Hepatocyte (in vitro differentiated cells): ENCODE measurements at places on chromosomes 1 and 21.

GRCh38 chr1:10674700-10675609 lies 121.5 kb downstream of the CASZ1 start:
- H3K36me3 ChIP-seq, result no peaks in the 10 kb centered on the region
- H3K27me3 ChIP-seq, result no peaks in the 10 kb centered on the region
- peak overlapping the region; percentile 48 for H3K27ac ChIP-seq
- peaks cover 70% of the 10 kb centered on the region for H3K4me1 ChIP-seq

DNA sequence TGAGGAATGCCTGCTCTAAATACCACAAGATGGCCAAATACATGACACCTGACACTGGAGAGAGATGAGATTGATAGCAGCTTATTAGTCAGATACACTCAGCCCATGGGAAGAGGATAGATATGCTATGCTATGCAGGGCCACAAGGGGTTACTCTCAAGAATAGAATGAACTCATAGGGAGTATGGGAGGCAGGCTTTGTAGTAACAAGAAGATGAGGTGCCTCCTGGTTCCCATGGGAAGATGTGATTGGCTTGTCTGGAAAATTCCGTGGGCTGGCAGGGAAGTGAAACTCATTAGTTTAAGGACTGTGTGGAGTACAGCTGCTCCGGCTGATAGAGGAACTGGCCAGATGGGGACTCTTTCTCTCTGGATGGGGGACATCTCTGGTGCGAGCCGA lies 16.5 kb downstream of the CCDC30 start:
- DNase-seq, result no peak
- no peak overlapping the region for H3K4me3 ChIP-seq
- no peaks in the 10 kb centered on the region for H3K4me1 ChIP-seq

DNA sequence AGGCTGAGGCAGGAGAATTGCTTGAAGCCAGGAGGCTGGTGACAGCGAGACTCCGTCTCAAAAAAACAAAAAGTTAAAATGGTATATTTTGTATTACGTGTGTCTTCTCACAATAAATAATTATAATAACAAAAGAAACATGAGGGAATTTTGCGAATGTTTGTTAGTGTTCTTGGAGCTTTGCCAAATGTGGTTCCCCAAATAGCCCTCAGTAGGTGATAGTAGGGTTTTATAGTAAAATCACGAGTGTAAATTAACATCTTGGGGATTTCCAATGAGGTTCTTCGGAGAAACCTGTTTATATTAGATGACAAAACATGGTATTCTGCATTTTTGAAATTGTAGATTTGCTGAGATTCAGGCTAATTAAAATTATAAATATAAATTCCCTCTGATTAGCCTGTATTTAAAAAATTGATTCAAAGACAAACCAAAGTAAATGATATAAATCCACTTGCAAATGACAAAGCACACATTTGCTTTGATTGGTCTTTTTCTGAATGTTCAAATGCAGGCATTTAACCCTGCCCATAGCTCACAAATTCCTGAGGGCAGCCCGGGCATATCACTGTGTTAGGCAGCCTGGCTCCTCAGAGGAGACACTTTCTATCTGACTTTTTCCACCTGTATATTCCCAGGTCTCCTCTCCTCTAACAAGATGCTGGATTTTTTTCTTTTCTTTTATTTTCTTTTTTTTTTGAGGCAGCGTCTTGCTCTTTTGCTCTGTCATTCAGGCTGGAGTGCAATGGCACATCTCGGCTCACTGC lies 50.3 kb upstream of the TSNAX start:
- H3K36me3 ChIP-seq, result no peaks in the 10 kb centered on the region
- no peak overlapping the region for H3K4me3 ChIP-seq
- H3K4me1 ChIP-seq, result no peaks in the 10 kb centered on the region
- no peak overlapping the region for H3K27ac ChIP-seq

DNA sequence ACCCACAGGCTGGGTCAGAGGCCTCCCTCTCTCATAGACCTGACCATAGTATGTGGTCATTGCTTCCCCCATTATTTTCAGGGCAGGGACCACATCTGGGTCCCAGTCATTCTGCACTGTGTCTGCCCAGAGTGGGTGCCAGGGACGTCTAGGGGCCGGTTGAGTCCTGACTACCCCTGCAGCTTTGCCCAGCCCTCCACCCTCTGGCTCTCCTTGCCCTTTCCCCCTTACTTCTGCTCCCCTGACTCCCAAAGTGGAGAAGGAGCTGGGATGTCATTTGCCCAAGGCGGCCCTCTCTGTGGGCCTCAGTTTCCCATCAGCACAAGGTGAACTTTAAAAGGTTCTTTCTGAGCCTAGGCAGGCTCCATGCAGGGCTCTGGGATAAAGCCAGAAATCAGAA lies 4.3 kb upstream of the TTC22 start:
- no peak overlapping the region for H3K4me3 ChIP-seq
- no peak overlapping the region for H3K27ac ChIP-seq
- H3K36me3 ChIP-seq, result no peaks in the 10 kb centered on the region
- no peaks in the 10 kb centered on the region for H3K4me1 ChIP-seq
- no peak for DNase-seq

- no peak for DNase-seq
- H3K27ac ChIP-seq, result no peak overlapping the region
- no peaks in the 10 kb centered on the region for H3K27me3 ChIP-seq
Observed at GRCh38 chr1:109252167-109252892, 3.0 kb downstream of the CELSR2 start.

DNA sequence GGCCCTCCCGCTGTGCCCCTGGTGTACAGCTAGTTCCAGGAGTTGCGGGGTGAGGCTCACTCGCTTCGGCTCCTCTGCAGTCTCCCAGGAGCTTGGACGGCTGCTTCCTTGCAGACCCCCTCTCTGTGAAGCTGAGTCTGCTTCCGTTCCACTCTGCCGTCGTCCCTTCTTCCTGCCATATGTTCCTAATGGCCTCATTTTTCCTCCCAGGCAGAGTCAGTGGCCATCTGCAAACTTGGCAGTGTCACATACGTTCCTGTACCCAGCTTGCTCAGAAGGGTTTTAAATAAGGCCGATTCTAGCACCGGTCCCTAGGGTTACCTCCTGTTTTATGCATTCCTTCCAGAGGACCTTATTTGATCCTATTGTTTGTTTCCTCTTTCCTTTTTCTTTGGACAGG lies 21.3 kb downstream of the ACTL8 start:
- DNase-seq, result no peak
- H3K4me1 ChIP-seq, result no peaks in the 10 kb centered on the region
- H3K27ac ChIP-seq, result no peak overlapping the region
- no peaks in the 10 kb centered on the region for H3K36me3 ChIP-seq
- peaks cover 4% of the 10 kb centered on the region for H3K27me3 ChIP-seq

DNA sequence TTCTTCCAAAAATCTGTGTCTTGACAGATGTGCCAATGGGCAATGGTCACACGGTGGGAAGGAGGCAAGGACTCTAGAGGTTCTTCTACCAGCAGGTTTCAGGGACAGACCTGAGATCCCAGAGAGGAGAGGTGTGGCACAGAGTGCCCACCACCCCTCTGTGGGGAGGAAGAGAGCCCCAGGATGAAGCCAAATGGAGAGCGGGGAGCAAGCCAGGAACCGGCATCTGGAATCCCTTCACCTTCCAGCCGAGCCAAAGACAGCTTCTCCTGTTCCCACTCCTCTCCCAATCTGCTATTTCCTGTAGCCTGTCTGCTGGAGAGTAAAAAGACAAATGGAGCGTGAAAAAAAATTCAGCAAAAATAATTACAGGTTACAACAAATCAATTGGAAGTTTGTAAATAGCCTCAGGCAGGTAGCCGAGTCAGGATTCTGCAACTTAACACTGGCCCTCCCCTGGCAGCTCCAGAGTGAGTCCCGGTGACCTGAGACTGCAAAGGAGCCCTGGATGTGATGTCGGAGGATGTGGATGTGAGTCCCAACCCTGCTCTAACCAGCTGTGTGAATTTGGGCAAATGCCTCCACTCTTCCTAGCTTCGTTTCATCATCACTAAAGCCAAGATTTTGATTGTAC lies 45.4 kb upstream of the LRRN2 start:
- H3K4me3 ChIP-seq, result no peak overlapping the region
- no peaks in the 10 kb centered on the region for H3K36me3 ChIP-seq

DNA sequence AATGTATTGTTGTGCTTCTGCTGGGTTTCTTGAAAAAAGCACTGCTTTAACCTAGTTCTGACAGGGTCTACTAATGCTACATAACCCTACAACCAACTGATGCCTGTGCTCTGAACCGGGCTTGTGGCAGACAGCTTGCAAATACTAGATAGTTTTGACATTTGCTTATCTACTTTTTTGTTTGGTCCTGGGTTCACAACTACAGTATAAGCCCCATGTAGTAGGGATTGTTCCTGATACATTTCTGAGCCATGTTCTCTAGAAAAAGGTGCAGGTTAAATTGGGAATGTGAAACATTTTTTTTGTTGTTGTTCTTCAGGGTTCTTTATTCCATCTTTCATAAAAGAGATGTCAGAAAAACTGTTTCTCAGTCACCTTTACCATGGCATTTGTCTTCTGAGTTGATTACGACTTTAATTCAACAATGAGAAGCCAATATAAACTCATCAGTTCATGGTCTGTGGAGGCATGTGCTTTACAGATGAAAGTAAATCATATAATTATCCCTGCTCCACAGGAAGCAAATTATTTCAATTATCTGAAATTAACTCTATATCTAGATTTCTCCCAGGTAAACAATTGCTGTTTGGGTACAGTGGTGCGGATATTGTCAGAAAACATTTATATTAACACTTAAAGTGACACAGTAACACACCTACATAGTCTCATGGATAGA lies 22.0 kb downstream of the OLFM3 start:
- H3K36me3 ChIP-seq, result no peaks in the 10 kb centered on the region
- no peak overlapping the region for H3K4me3 ChIP-seq
- no peaks in the 10 kb centered on the region for H3K27me3 ChIP-seq
- H3K27ac ChIP-seq, result no peak overlapping the region
- no peak for DNase-seq
- no peaks in the 10 kb centered on the region for H3K4me1 ChIP-seq

DNA sequence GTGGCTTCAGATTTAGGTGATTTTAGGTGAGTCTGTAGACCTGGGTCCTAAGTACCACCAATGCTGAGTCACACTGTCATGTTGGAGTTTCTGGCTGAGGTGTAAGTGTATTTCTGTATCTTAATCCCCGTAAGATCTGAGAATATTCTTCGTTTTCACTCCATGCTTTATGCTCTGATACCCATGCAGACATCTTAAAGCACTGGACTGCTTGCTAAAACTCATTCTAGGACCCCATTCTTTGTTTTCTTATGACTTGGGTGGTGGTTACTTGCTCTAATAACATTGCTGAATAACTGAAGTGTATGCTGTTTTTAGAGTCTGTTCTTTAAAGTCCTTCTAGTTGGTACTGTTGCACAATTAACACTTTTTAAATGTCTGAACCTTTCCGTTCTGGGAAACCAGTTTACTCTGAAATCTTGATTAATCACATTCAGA lies 36.6 kb downstream of the CDC42 start:
- no peaks in the 10 kb centered on the region for H3K27me3 ChIP-seq
- peaks cover 9% of the 10 kb centered on the region for H3K4me1 ChIP-seq
- H3K27ac ChIP-seq, result peak overlapping the region; percentile 15
- H3K4me3 ChIP-seq, result no peak overlapping the region
- peaks cover 4% of the 10 kb centered on the region for H3K36me3 ChIP-seq

DNA sequence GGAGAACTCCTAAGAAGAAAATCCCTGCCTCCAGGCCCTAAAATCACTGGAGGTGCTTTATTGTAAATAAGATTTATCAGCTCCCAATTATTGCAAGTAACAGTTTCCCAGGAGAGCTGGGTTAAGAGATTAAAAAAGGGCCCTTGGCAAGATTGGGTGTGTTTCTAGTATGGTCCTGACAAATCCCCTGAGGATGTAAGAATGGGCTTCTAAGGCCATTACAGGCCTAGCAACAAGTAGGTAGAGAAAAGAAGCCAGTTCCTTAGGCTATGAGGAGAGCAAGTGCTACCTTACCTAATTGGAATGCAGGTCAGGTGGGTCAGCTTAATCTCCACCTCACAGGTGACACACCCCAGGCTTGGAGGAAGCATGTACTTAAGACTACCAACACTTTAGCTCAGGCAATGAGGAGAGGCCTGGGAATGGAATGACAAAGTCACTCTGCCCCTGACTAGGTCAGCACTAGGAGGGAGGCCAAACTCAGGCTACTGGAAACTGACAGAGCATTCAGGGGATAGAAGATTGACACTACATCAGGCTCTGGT lies 6.8 kb upstream of the OTUD7B start:
- no peaks in the 10 kb centered on the region for H3K27me3 ChIP-seq
- no peaks in the 10 kb centered on the region for H3K36me3 ChIP-seq
- peak overlapping the region; percentile 88 for H3K27ac ChIP-seq

- no peaks in the 10 kb centered on the region for H3K4me1 ChIP-seq
- no peaks in the 10 kb centered on the region for H3K36me3 ChIP-seq
- DNase-seq, result no peak
- H3K27me3 ChIP-seq, result no peaks in the 10 kb centered on the region
Observed at GRCh38 chr21:23900727-23901126, 1706.6 kb downstream of the MRPL39 start.

DNA sequence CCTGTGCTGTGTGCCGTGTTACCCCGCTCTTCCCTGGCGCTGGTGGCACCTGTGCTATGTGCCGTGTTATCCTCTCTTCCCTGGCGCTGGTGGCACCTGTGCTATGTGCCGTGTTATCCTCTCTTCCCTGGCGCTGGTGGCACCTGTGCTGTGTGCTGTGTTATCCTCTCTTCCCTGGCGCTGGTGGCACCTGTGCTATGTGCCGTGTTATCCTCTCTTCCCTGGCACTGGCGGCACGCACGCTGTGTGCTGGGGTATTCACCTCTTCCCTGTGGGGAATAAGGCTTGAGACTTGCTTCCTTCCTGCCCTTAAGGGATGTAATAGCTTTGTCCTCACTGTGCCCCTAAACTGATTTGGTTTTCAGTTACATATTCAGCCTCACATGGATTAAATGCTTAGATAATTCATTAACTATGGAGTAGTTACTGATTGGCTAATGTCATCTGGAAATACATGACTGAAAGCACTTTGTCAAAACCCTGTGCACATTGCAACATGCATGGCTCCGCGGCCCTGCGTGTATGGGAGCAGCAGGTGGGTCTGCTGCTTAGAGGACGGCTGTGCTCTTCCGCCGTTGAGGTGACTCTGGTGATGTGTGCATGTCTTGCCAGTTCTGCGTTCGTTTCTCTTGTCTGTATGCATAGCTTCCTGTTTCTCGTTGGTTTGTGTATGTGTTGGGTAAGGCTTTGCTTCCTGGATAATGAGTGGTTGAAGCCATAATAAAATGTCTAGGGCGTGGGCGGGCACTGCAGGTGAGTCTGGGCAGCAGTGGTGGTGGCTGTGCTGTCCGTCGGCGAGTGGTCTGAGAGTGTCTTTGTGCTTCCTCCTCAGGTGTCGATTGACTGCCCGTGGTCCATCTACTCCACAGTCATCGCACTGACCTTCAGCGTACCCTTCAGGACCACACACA lies 17.9 kb upstream of the PWP2 start:
- no peak overlapping the region for H3K4me3 ChIP-seq
- H3K36me3 ChIP-seq, result no peaks in the 10 kb centered on the region
- no peaks in the 10 kb centered on the region for H3K27me3 ChIP-seq
- peak overlapping the region; percentile 69 for H3K27ac ChIP-seq
- peak; percentile 26 for DNase-seq
